CD4-positive, CD25-positive, alpha-beta regulatory T cell (primary cell): ENCODE measurements at places on chromosomes 1 and 21.

DNA sequence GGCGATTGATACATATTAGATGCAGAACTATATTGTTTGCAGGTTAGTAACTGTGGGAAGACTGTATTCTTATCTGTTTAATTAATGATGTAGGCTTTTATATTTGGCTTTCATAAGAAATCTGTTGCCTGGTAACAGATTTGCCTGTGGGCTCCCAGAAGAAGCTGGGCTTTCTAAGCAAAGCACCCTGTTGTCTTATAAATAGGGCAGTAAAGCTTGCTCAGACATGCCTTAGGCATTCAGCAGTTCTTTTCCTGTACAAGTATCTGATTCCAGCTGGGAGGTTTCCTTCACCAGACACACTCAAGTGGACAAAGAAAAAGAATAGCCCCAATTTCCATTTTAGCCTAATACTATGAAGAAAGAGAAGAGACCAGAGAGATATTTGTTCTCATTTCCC is 524.0 kb downstream of the LRRIQ3 start:
- no peak for DNase-seq
- H3K4me1 ChIP-seq, result no peaks in the 10 kb centered on the region
- H3K4me3 ChIP-seq, result no peak overlapping the region
- no peaks in the 10 kb centered on the region for H3K36me3 ChIP-seq
- no peaks in the 10 kb centered on the region for H3K27me3 ChIP-seq

DNA sequence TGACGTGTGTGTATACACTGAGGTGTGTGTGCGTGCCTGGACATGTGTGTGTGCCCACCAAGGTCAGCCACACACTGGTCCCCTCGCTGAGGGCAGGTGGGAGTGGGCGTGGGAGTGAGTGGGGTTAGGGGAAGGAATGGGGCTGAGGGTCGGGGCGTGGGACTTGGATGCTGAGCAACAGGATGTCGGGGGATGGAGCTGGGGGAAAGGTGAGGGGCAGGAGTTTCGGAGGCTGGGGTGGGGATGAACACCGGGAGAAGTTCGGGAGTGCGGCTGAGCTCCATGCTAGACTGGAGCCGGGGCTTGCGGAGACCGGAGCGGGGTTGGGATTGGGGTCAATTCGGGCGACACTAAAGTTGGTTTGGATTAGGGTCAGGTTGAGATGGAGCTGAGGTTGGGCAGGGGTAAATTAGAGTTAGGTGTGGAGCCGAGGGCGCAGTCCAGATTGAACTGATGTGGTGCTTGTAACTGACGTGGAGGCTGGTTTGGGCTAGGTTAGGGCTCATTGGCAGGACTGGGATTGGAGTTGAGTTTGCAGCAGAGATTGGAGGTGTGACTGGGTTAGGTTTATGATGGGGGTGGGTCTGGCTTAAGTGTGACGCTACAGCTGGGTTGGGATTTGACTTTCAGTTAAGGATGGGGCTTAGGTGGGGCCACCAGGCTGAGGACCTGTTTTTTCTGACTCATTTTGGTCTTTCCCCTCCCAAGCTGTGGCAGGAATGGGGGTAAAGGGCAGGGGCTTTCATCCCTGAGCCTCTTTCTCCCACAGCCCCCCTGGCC is 3.3 kb upstream of the GUCA2A start:
- no peak for DNase-seq
- no peak overlapping the region for H3K27ac ChIP-seq
- no peaks in the 10 kb centered on the region for H3K36me3 ChIP-seq
- no peaks in the 10 kb centered on the region for H3K27me3 ChIP-seq

DNA sequence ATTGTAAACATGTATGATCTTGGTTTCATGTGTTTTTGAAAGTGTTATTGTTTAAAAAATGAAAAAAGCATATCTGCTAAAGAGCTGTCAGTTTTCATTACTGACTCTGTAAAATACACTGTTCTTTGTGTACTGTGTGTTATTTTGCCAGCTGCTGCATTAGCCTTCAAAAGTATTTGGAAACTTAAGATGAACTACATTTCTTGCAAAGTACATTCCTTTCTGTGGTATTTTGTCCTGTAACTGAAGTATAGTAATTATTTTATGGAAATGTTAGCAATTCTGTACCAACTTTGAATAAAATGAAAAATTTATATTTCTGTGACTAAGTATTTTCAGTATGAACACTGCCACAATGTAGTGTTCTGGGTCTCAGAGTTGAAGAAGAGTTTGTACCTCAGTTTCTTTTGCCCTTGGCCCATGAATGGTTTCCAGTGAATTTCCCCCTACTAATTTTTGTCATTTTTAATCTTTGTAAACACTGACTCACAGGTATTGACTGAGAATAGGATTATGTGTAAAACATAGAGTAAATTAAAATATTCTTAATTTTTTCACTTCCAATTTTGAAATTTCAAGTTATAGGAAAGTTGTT is 32.7 kb downstream of the MRPS6 start:
- H3K4me1 ChIP-seq, result no peaks in the 10 kb centered on the region
- no peak overlapping the region for H3K27ac ChIP-seq
- H3K27me3 ChIP-seq, result no peaks in the 10 kb centered on the region
- H3K4me3 ChIP-seq, result no peak overlapping the region
- no peak for DNase-seq

DNA sequence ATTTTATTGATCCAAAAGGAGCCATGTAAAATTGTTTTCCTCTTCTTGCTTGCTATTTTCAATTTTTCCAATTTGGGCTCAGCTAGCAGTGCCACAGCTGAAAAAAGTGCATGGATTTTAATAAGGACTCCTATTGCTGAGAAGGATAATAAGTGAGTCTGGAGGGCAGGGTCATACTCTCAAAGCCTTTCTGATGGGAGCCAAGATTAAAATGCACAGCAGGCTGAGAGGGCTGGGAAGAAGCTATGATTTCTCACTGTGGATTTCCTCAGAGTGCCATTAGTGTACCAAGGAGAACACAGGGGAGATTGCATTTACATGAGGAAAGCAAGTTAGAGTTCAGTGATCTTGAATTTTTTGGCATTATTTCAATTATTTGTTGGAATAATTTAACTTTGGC is 261.3 kb downstream of the ST6GALNAC3 start:
- no peaks in the 10 kb centered on the region for H3K4me1 ChIP-seq
- H3K36me3 ChIP-seq, result no peaks in the 10 kb centered on the region
- no peak for DNase-seq
- H3K27me3 ChIP-seq, result no peaks in the 10 kb centered on the region

DNA sequence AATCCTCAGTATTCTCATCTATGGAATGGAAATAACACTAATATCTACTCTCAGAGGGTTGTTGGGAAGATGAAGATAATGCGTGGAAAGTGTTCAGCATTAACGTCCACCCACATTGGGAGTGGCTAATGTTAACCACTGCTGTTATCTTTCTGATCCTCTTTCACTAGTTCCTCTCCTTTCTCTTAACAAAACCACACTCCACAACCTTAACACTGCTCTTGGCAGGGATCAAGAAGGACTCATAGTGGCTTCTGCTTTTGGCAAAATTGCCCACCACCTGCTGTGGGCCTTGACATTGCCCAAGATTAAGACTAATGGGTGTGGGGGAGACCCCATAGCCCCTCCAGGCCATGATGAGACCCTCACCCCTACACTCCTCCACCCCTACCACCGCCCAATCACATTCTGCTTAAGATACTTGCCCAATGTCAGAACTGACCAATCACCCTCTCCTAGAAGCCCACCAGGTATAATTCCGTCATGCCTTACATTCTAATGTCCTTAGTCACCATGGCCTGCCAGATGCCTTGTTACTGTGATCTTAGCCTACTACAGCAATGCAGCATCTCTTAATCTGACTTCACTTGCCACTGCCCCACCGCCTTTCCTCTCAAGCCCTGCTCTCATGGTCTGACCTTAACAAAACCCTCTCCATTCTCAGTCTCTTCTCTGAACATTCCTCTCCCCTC is 27.1 kb downstream of the DHCR24 start:
- H3K27ac ChIP-seq, result no peak overlapping the region
- DNase-seq, result no peak
- H3K36me3 ChIP-seq, result no peaks in the 10 kb centered on the region
- no peaks in the 10 kb centered on the region for H3K4me1 ChIP-seq
- no peak overlapping the region for H3K4me3 ChIP-seq

DNA sequence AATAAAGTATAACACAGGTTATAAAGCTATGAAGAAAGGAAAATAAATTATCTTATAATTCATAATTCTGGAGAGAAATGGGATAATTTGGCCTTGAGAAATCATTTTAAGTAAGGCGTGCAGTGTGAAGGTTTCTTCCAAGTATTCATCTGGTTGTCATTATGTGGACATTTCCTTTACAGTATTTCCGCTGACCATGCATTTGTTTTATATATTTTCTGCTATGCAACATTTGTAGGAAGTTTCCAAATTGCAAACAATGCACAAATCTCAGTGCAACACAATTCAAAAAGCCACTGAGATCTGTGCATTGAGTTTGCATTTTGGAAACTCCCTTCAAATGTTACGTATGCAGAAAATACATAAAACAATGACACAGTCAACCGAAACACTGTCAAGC is 17.8 kb downstream of the ZNF670 start:
- no peaks in the 10 kb centered on the region for H3K4me1 ChIP-seq
- H3K27ac ChIP-seq, result no peak overlapping the region
- no peak for DNase-seq

GRCh38 chr1:175933801-175934200 is 190.4 kb upstream of the TNR start:
- H3K27me3 ChIP-seq, result no peaks in the 10 kb centered on the region
- DNase-seq, result no peak
- H3K4me1 ChIP-seq, result no peaks in the 10 kb centered on the region
- H3K36me3 ChIP-seq, result no peaks in the 10 kb centered on the region
- no peak overlapping the region for H3K4me3 ChIP-seq

DNA sequence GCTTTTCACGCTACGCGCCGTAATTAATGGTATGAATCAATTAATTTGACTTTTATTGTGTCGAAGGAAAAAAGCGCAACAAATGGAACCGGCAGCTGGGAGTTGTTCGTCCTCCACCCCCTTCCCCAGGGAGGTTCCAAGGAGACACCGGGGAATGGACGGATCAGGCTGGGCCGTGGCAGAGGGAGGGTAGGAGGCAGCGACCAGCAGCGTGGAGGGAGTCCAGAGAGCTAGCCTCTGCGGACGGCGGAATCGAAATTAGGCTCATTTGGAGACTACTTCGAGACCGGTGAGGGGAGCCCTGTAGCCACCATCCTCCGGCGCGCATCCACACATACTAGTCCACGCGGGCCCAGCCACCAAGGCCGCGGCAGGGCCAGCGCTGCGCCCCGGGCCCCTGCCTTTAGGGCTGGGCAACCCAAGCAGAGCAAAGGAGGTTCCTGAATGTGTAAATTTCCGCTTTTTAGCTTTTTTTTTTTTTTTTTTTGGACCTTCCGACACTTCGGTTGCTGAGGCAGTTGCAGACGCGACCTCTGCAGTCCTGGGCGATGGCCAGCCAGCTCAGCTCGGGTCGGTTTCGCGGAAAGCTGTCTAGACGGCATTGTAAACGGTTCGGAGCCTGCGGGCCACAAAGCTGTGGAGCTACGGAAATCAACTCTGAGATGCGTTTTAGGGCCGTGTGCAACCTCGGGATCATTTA is 2.2 kb upstream of the FOXD3 start:
- H3K27ac ChIP-seq, result no peak overlapping the region
- peak; percentile 23 for DNase-seq
- H3K4me1 ChIP-seq, result peaks cover 47% of the 10 kb centered on the region
- H3K27me3 ChIP-seq, result peaks cover 39% of the 10 kb centered on the region
- no peak overlapping the region for H3K4me3 ChIP-seq

DNA sequence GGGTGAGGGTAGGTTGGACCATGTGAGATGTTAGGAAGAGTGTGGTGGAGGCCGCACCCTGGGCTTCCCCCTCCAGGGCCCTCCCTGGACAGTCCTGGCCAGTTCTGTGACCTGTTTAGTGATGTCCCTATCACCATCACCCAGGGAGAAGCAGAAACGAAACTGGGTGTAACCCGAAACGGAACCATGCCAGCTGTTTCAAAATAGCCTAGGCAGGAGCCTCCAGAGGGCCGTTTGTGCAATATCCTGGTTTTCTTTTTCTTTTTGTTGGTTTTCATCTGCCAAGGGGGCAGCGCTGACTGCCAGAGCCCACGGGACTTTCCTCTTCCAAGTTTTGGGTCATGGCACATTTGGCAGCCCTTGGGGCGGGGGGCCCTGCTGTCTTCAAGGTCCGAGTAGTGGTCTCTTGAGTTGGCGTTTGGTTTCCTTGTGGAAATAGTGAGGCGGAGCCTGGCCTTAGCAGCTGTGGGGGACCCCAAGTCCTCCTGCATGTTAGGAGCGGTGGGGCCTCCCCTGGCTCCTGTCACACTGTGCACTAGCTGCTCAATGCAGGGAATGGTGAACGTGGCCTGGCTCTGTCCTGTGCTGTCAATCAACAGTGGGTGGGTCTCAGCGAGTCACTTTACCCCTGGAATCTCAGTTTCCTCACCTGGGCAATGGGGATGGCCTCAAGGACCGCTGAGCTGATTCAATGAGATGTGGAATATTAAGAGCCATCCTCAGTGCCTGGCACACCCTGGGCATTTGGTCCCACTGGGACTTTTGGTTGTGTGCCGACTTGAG is 90.7 kb downstream of the ARHGEF10L start:
- H3K4me1 ChIP-seq, result no peaks in the 10 kb centered on the region
- H3K4me3 ChIP-seq, result no peak overlapping the region

DNA sequence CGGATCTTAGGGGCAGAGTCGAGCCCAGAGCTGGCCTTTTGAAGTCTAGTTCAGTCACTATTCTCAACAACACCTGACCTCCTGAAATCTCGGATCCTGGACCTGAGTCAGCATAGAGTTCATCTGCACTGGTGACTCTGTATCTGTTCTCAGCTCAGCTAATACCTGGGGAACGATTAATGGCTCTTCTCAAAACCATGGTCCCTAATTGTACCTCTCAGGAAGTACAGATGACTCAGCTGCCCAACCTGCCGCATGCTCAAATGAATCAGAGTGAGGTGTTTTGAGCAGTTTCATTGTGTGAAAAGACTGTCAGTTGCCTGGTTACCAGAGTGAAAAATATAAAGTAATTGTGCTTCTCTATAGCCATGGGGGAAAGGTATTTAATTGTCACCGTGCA is 89.2 kb downstream of the SLC35F3 start:
- no peak for DNase-seq
- H3K27ac ChIP-seq, result no peak overlapping the region
- peaks cover 4% of the 10 kb centered on the region for H3K27me3 ChIP-seq

DNA sequence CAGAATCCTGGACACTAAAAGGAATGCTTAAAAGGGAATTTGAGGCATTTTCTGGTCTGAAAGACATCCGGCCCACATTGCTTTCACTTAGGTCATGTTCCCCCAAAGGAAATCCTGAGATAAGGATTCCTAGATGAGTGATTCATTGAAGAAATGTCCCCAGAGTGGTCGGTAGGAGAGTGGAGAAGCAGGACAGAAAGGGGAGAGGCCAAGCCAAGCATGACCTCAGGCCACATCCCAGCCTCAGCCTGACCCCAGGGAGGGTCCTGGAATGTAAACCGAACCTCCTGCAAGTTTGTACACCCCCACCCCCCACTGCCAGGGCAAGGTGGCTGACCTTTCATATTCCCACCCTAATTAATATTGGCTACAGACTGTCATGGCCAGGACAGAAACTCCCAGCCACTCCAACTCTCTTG is 16.6 kb downstream of the HIVEP3 start:
- no peak for DNase-seq
- no peaks in the 10 kb centered on the region for H3K27me3 ChIP-seq
- H3K4me1 ChIP-seq, result peaks cover 49% of the 10 kb centered on the region
- H3K4me3 ChIP-seq, result peak overlapping the region; percentile 27
- no peaks in the 10 kb centered on the region for H3K36me3 ChIP-seq
- H3K27ac ChIP-seq, result peak overlapping the region; percentile 25
